ENCODE measurements at places on chromosomes 3 and 15.

- DNase-seq: no peak
Observed at GRCh38 chr3:84074767-84075166, 884.0 kb upstream of the CADM2 start.

DNA sequence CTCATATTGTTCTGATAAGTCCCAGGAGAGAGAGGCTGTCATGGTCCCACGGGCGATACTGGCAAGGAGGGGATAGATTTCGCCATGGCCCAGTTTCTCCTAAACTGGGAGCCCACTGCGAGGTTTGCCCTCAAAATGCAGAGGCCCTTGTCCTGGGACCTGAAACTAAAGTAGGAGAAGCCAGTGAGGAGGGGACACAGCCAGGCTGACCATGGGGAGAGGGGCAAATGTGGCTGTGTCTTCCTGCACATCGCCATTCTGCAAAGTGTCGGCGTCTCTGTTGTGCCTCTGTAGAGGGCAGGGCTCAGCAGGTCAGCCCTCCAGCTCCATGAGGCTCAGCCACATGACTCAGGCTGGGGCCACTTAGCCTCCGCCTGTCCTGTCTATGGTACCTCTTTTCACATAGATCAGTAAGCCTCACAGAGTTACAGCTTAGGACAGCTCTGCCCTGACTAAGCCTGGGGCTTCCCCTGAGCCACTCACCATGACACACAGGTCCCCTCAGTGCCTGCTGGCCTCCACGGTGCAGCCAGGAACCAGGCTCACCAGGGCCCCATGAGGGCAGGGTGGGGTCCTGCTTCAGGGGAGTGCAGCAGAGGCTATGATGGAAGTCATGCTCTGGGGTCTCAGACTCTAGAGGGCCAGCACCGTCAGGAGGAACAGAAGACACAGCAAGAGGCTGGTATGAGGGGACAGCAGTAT lies 28.6 kb upstream of the PLXNA1 start:
- no peak for DNase-seq

- DNase-seq: no peak
Observed at GRCh38 chr15:35007397-35007796, 19.3 kb upstream of the ZNF770 start.

- no peak for DNase-seq
Observed at GRCh38 chr3:74537164-74537563, 77.3 kb downstream of the CNTN3 start.

GRCh38 chr15:48038221-48038620 lies 82.6 kb upstream of the SLC24A5 start:
- no peak for DNase-seq

DNA sequence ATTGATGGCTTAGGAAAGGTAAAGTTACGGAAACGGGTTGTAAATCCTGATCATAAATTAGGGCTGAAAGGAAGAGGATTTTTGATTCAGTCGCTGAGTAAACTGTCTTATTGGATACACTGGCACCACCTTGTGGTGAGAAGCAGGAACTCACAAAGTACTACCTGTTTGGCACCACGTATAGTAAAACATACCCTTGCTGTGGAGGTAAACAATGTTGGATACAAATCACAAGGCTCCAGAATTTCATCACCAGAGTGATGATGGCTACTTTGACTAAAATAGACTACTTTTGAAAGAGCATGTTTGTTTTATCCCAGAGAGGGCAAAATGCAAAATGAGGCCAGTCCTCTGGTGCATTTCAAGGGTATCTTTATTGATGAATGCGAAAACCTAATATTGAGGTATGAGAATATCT lies 216.9 kb downstream of the IGSF11 start:
- no peak for DNase-seq

DNA sequence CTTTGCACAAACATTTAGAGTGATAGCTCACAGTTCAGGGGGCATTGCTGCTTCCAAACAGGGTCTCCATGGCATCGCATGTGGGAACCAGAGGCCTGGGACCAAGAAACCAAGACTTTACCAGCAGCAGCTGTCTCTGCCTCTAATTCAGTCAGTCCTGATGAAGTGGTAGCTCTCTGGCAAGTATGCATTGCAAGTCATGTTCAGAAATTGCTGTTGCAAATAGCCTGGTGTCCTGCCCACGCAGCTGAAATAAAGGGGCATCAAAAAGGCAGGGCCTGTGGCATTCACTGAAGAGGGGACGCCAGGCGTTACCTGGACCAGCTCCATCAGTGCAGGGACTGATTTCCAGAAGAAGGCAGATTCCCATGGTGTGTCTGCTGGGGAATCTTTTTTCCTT lies 121.3 kb downstream of the CD47 start:
- no peak for DNase-seq

DNA sequence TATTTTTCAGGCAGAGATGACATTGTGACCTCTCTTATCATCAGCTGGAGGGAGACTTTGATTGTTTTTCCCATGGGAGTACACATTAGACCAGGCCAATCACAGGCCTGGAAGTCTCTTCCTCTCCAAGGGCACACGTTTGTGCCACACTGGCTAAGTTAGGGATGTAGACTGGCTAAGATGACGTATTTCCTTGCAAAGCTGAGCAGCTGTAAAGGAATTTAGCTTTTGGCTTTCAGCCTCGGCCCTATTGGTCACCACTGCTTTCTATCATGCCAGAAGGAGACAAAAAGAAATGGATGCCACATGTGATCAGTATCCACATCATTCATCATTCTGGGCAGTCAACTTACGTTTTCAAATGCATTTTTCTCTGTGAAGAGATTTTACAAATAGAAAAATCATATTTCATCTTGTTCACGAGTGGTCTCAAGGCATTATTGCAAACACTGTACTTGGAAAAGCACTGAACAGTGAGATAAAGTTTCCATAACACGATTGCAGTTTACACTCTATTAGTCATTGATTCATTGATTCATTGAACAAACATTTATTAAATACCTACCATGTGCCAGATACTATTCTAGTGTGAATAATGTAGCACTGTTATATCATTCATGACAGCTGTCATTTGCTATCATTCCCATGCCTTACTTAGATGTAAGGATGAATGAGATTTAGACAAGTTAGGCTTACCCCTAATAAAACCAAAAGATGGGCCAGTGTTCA lies 27.0 kb upstream of the RNF7 start:
- DNase-seq: no peak

- DNase-seq: no peak
Observed at GRCh38 chr15:80780416-80781221, 1.4 kb downstream of the CEMIP start.

GRCh38 chr3:167861649-167862048 lies 126.1 kb downstream of the SERPINI1 start:
- no peak for DNase-seq

GRCh38 chr3:45821127-45821526 lies 20.8 kb downstream of the LZTFL1 start:
- DNase-seq: no peak

DNA sequence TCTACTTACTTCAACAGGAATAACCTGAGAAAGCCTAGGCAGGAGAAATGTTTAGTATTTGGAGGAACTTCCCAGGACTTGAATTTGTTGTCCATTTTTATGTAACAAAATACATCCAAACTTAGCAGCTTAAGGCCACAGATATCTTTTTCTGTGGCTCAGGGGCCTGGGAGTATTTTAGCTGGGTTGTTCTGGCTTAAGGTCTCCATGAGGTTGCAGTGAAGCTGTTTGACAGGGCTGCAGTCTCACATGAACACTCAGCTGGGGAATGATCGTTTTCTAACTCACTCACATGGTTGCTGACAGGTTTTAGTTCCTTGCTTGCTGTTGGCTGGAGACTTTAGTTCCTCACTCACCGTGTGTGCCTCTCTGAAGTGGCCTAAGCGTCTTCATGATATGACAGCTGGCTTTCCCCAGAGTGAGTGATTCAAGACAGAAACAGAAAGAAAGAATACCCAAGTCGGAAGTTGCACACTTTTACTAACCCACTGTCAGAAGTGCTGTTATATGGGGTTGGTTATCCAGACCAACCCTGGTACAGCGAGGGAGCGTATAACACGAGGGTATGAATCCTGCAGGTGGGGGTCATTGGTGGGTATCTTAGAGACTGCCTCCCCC lies 229.7 kb upstream of the TBL1XR1 start:
- no peak for DNase-seq

- DNase-seq: no peak
Observed at GRCh38 chr3:140177943-140178342, 243.0 kb downstream of the CLSTN2 start.

GRCh38 chr3:116920826-116921610 lies 211.4 kb downstream of the TUSC7 start:
- DNase-seq: no peak

DNA sequence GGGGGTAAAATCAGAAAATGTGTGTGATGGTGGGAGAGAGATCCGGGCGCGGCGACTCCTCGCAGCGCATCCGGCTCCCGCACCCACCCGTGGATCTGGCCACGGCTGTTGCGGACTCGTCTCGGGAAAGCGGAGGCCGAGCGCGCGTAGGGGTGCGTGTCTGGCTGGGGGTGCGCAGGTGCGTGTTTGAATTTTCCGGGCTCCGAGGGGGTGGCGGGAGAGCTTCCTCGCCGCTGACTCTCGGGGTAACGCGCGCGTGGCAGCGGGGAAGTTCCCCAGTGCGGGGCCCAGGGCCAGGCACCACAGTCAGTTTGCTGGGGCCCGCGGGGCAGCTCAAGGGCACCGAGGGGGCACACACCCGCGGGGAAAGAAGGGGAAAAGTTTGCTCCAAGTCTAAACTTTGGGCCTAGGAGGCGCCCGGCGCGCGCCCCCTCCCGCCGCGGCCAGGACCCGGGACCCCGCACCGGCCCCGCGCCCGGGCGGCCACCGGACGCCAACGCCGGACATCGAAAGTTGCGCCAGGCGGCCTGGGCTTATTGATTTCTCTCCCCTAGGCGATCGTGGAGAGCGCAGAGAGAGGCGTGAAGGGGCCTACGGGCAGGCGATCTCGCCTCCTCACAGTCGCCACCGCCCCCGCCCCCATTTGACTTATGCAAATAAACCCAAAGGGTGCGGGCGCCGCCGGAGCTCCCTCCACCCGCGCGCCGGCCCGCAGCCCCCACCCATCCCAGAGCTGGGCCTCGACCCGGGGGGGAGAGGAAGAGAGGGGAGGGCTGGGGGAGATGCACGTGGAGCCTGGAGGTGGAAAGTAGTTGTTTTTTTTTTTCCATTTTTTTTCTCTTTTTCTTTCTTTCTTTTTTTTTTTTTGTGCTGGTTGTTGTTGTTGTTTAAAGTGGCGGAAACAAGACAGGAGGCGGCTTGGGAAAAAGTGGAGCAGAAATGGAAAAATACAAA lies 639 bp downstream of the FOXP1 start:
- no peak for DNase-seq

GRCh38 chr3:49415931-49416601 lies 3.8 kb downstream of the TCTA start:
- no peak for DNase-seq

DNA sequence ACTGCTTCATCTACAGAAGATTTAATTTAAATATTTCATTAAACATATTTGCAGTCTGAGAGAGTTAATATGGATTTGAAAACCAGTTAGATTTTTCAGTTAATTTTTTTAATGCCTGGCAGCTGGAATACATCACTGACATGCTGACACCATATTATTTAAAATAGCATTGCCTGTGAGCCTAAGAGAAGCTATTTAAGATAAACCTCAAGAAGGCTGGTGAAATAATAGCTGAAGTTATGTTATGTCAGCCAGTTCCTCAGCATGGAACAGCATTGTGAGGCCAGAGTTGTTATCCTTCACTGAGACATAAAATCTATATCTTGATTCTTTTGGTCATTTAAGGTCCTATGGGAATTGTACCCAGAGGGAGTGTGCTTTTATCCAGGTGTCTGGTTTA lies 705.2 kb downstream of the NAALADL2 start:
- DNase-seq: no peak

- DNase-seq: no peak
Observed at GRCh38 chr15:42736178-42736792, 643 bp downstream of the CDAN1 start.

GRCh38 chr15:49270541-49271421 lies 100.7 kb downstream of the GALK2 start:
- no peak for DNase-seq

- DNase-seq: no peak
Observed at GRCh38 chr3:180747805-180748361, 68.6 kb upstream of the CCDC39 start.

GRCh38 chr3:21914451-21914850 lies 163.4 kb upstream of the ZNF385D start:
- no peak for DNase-seq

DNA sequence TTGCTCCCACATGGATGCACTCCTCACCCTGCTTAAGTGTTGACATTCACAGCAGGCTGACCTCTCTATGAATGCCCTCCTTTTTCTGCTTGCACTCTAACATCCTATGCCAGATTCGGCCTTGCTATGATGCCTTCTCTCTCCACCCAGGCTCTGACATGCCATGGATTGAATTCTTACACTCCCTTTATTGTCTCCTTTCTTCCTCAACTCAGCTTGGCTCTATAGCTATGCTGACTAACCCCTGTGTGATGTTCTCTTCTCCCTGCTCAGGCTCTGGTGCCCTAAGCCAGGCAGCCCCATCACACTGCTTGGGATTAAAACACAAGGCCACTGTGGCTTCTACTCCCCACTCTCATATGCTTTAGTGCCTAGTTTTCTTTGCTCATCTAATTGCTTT lies 563.7 kb downstream of the NSUN3 start:
- DNase-seq: no peak

- DNase-seq: no peak
Observed at GRCh38 chr3:12944413-12944812, 103.0 kb upstream of the RPL32 start.

DNA sequence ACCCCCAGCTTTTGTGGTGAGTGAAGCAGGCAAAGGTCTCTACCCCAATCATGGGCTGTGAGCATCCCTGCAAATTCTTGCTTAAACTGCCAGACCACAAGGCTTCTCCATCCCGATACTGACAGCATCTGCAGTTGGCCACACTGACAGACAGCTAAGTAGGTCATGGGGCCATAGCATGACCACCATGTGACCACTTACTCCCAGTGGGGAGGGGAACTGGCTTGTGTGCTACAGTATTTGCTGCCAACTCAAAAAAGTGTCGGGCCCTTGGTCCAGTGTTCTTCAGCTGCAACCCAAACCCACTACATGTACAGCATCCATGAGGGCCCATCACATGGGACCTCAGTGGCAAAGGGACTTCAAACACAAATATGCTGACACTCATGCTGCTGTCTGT lies 103.4 kb downstream of the SEC22A start:
- DNase-seq: no peak

- DNase-seq: no peak
Observed at GRCh38 chr3:36494461-36495109, 114.3 kb downstream of the STAC start.

- DNase-seq: no peak
Observed at GRCh38 chr3:195895861-195896360, 12.4 kb downstream of the TNK2 start.

- no peak for DNase-seq
Observed at GRCh38 chr3:24387493-24387892, 107.2 kb downstream of the THRB start.

DNA sequence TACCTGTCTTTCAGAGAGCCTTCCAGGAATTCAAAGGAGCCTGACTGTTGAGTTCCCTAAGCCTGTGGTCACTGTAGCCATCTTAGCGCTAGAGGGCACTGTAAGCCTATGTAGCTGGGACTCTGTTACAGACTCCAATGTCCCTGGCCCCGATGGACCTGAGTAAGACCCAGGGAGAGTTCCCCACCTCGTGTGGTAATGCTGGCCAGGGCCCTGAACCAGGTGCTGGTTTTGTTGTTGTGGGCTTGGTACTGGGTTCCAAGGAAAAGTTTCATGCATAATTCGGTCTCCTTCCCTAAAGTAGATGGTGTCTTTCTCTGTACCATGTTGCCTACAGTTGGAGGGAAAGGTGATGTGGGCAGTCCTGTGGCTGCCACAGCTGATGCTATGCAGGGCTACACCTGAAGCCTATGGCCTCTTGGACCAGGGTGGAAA lies 32.4 kb downstream of the CDAN1 start:
- peak; percentile 33 for DNase-seq
